GM20000 (cell line): ENCODE measurements at places on chromosomes 1 and 21.
A peak's percentile ranks its signal among the peaks of the same experiment; 100 is the strongest.

DNA sequence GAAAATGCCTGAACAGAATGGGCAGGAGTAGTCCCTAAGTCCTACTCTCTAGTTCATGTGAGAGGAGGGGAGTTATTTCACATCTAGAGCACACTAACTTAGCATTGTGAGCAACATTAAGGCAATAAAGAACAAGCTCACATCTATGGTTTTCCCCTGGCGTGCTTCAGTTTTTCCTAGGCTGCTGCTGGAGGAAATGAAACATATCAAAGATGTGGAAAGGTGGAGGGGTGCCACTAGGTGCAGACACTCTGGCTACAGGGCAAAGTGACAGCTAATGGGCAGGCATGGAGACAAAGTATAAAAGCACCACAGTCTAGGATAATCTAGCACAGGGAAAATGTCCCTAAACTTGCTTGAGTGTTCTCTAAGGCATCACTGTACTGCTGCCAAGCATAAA lies 82.2 kb downstream of the TPR start:
- no peak for DNase-seq

- peak; percentile 70 for DNase-seq
These were observed 1.3 kb downstream of the ZBTB7B start for GRCh38 chr1:155003766-155004351.

- DNase-seq = no peak
These were observed 42.9 kb upstream of the TADA1 start for GRCh38 chr1:166918956-166919316.

DNA sequence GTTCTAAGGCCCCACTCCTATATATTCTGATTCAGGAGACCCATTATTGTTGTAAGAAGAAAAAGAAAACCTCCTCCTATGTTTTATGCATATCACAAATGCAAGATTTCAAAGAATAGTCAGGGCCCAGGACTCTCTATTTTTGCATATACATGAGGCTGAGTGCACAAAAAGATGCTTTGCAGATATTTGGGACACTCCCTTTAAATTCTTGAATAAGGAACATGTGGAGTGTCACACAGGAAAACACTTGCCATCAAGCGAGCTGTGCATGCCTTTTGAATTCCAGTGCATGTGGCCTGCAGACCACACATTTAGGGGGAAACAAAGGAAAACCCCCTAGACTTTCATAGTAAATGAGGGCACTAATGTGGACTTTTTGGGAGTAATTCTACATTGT lies 5.6 kb downstream of the MAP3K7CL start:
- no peak for DNase-seq

- no peak for DNase-seq
These were observed 143.3 kb upstream of the ST6GALNAC5 start for GRCh38 chr1:76723949-76724348.

DNA sequence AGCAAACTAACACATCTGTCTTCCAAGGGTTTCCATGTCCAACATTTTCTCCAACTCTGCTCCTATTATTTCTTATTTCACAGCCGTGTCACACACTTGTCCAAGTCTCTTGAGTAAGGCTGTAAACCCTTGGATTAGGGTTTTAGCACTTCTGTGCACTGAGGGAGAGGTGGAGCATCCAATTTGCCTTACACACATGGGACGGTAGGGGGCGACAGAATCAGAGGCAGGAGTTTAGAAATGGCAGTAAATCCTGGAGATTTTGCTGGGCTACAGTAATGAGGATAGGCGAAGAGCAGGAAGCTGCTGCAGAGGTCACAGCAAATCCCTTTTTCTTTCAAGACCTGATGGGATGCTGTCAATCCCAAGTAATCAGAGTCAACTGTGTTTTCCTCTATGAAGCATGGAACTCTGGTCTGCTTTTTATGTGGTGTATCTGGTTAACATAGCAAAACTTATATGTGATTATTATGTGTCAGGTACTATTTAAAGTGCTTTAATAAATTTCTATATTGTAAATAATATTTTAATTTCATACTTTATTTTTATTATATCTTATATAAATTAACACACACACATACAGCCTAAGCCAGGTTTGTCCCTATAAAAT lies 15.4 kb upstream of the LCE5A start:
- peak; percentile 51 for DNase-seq

GRCh38 chr21:36882776-36883175 lies 83.7 kb downstream of the HLCS start:
- DNase-seq = no peak

- DNase-seq = no peak
These were observed 493.8 kb upstream of the CHRM3 start for GRCh38 chr1:238892612-238893011.

DNA sequence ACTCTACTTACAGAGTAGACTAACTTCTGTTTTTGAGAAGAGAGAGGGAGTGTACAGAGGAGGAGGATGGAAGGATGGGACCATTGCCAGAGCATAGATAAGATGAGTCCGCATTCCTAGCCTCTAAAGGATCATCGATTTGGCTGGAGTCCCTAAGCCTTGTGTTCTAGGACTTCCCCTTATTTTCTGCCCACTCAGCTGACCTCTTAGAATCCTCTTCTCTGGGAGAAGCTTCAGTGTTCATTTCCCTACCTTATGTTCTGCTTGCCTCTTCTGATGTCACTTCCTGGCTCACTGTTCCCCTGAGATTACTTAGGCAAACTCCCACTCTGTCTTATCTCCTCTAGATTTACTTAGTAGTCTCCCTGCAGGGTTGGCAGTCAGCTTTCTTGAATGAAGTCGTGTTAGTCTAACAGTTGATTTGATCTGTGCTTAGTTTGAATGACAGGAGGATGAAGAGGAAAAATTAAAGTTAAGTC lies 156.7 kb downstream of the SYT2 start:
- no peak for DNase-seq

- DNase-seq = no peak
These were observed 103.0 kb upstream of the VAV3 start for GRCh38 chr1:108067884-108068540.

GRCh38 chr1:162168261-162168660 lies 98.8 kb downstream of the NOS1AP start:
- DNase-seq = no peak

- peak; percentile 51 for DNase-seq
These were observed 690 bp downstream of the B3GALNT2 start for GRCh38 chr1:235503403-235504121.

DNA sequence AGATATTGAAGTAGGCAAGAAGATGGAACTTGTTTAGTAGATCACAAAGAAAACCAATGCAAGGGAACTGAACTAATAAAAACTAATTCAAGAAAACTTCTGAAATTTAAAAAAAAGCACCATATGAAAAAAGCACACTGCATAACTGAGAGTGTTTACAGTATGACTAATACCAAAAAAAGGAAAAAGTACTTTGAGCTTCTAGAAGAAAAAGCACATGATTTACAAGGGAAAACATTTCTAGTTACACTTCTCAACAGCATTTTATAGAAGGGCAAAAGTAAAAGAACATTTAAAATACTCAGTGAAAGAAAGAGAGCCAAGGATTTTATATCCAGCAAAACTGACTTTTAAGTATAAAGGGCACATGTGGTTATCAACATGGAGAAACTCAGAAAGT lies 233.6 kb downstream of the RPS6KC1 start:
- DNase-seq = no peak

DNA sequence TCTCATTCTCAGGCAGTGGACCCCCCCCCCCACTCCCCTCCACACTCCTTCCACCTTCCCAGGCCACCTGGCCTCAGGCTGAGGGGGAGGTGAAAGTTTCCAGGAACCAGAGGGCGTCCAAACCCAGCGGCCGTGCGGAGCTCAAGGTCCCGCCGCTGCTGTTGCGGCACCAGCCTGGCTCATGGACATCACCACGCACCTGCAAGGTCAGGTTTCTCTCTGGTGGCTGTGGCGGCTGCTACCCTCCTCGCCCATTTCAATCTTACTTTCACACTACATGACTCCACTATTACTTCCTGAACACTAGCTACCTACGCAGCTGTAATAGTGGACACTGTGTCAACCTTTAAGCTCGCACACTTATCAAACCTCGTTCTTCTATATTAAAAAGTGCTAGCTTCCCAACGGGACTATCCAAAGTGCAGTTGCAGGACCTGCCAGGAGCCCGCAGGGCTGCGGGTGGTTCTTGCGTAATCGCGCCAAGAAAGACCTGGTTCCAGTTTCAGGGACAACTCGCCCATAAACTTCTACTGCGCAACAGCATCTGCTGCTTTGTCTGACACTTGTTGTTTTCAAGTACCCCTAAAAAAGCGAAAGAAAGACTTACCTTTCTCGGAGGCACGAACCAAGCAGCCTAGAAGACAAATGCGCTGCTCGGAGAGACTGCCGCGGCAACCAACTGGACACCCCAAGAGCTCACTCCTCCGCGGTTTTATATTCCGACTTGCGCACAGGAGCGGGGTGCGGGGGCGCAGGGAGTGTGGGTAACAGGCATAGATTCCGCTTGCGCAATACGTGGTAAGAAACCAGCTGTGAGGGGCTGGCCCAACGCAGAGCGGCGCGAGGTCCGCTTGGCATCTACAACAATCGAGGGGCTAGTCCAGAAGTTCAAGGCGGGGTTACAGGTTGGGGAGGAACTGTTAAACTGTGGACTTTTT lies at the start of gene DIRAS3:
TSS of gene DIRAS3 (minus strand) at position 687 of the 938 bp plus-strand sequence. CDS start 3,330 bp downstream, outside the sequence.
- DNase-seq = no peak

- no peak for DNase-seq
These were observed 268.5 kb downstream of the PTPRU start for GRCh38 chr1:29504709-29505410.

DNA sequence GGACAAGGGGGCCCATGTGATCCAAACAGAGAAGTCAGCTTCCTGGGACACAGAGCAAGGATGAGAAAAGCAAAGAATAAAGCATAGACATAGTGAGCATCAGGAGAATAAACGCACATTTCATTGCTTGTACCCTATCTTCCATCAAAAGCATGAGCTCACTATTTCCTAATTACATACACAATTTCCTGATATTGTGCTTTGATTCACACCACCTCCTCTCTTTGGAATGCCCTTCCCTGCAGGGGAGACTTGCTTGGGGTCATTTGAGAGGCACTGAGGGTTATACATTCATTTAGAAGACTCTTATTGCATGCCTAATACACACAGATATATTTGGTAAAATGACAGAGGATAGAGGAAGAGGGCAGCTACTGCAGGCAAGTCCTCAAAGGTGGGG lies 185.4 kb downstream of the SEC16B start:
- DNase-seq = no peak
